ENCODE measurements at places on chromosomes 16 and 17.

DNA sequence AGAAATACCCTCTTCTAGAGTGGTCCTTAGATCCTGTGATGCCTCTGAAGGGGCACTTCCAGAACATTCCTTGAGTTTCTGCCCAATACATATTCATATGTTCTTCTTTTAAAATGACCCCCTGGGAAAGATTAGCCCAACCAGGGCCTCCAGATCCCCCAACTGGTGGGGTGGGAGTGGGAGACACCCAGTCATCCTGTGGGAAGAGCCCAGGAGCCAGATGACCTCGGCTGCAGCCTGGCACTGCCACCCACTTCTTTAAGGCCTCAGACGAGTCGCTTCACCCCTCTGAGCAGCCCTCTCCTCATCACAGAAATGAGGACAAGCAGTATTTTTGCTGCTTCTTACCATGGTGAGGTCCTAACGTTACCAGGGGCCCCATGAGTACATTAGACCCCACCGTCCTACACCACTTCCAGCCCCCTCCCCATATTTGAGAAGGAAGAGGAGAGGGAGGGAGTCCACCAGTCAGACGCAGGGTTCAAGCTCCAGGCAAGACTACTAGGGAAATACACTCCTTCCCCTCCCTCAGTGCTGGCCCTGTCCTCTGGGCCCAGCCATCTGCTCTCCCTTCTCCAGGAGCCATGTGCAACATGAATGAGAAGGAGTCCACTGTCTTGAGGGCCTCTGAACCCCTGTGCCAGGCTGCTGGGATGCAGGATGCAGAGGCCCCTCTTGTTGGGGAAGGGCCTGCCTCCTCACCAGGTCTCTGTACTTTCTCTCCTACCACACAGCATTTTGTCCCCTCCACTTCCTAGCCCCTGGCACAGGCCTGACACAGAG lies 11.8 kb downstream of the MPO start:
- DNase-seq, result no peak

- no peak for DNase-seq
These were observed 97.8 kb downstream of the TMEM100 start for GRCh38 chr17:55624772-55625433.

DNA sequence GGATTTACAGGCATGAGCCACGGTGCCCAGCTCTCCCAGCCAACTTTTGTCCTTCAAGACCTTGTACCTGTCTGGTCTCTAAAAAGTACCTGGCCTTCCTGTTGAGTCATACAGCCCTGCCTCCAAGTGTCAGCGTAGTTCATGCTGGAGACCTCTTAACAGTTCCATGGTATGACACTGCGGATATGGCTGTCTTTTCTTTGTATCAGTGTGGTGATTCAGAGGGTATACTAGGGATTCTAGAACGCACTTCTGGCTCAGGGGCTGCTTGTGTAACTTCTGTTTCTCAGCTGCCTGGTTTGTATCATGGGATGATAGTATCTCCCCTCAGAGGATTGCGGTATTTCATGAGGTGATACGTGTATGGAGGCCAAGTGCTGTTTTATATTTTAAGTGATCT lies 2.0 kb upstream of the TMEM11 start:
- DNase-seq, result no peak

DNA sequence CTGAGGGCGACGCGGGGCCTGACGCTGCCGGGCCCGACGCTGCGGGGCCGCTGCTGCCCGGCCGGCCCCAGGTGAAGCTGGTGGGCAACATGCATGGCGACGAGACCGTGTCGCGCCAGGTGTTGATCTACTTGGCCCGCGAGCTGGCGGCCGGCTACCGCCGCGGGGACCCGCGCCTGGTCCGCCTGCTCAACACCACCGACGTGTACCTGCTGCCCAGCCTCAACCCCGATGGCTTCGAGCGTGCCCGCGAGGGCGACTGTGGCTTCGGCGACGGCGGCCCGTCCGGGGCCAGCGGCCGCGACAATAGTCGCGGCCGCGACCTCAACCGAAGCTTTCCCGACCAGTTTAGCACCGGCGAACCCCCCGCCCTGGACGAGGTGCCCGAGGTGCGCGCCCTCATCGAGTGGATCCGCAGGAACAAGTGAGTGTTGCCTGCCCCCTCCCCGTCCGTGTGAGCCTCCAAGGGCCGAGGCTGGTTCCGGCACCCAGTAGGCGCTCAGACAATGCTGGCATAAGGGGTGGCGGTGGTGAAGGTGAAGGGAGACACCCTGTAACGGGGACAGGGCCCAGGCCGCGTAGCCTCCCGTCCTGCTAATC lies 676 bp downstream of the CPD start:
- DNase-seq, result peak; percentile 23

DNA sequence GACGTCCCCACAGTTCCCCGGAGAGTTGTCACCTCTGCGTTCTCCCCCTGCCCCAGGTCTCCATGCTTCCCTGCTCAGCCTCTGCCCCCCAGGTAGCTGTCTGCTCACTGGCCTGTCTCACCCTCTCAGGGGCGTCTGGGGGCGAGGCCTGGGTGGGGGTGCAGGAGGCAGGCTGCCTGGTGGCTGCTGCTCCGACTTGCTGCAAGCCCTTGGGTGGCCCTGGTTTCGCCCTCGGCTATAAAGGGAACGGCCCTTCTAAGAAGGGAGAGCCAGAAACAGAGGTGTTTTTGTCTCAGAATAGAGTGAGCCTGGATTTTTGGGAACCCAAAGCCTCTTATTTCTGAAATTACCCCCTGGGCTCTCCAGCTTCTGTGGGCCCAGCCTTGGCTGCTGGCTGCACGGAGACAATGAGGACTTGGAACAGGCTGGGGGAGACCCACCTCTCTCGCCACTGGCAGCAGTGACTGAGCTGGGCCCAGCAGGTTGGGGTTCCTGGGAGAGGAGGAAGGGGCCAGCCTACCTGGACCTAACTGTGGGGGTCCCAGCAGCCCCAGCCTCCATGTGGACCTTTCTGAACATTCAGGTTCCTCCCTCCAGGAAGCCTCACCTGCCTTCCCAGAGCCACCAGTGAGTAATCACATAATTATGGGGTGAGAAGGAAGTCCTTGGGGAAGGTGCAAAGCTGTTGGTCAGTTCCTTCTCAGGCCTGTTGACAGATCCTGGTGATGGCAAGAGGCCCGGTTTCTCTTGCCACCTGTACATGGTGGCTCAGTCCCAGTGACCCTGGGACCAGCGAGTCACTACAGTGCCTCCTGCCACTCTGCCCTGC lies 15.5 kb upstream of the SPNS2 start:
- no peak for DNase-seq

DNA sequence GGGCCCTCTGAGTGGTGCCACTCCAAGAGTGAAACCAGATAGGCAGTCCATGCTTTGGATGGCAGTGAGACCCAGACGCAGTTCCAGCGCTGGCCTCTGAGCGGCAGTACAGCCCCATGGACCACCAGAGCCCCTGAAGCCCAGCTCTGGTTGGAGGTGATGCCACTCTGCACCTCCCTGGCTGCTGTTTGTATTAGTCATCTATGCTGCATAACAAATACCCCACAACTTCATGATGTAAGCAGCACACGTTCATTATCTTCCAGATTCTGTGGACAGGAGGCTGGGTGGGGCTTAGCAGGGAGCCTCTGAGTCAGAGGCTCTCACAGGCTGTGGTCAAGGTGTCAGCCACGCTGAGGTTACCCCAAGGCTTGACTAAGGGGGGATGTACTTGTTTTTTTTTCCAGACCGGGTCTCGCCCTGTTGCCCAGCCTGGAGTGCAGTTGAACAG lies 5.1 kb upstream of the NME4 start:
- DNase-seq, result peak; percentile 80

DNA sequence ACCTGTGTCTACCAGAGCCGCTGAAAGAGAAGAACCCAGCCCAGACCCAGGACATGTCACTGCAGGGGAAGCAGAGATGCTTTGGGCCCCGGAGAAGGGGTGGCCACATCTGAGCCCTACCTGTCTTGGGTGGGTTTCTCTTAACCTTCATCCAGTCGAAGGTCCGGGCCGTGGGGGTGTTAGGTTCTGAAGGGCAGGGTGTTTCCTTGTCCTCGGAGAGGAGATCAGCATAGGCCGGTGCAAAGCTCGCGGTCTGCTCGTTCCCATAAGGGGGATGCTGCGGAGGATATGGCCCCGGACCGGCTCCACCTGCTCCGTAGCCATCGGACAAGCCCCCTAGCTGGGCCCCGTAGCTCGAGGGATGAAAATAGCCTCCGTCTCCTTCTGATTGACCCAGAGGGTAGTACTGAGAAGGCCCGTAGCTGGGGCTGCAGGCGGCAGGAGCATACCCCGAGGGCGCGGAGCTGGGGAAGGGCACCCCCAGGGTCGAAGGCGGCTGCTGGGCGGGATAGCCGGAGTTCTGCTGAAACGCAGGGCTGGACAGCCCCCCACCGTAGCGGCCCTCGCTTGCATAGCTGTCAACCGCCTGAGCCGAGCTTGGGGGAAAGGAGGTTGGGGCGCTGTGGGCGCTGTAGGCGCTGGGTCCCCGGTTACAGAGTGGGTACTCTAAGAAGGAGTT lies 464 bp downstream of the HOXB1 start:
- no peak for DNase-seq

DNA sequence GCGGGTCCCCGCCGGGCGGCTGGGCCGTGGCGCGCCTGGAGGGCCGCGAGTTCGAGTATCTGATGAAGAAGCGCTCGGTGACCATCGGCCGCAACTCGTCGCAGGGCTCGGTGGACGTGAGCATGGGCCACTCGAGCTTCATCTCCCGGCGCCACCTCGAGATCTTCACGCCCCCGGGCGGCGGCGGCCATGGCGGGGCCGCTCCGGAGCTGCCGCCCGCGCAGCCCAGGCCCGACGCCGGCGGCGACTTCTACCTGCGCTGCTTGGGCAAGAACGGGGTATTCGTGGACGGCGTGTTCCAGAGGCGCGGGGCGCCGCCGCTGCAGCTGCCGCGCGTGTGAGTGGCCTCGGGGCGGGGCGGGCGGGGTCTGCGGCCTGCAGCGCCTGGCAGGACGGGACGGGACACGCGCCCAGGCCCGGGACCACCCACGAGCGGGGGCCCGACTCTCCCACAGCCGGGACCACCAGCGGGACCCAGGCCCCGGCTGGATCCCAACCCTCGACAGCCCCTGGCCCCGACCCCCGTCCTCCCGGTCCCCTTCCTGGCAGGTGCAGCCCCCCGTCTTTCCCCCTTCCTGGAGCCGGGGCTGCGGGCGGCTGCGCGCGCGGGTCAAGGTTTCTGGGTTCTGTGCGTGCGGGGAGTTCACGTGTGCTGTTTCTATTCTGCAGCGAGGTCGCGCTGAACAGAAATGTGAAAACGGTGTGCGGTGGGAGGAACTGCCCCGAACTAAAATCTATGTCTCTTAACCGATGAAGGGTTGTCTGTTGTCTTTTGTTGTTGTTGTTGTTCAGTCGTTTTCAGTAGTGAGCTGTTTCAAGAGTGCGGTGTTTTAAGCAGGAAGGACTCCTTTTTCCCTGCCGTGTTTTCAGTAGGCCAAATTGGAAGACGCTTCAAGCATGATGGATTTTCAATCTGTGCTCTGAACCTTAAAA lies 705 bp downstream of the FOXK2 start:
- DNase-seq, result peak; percentile 28

DNA sequence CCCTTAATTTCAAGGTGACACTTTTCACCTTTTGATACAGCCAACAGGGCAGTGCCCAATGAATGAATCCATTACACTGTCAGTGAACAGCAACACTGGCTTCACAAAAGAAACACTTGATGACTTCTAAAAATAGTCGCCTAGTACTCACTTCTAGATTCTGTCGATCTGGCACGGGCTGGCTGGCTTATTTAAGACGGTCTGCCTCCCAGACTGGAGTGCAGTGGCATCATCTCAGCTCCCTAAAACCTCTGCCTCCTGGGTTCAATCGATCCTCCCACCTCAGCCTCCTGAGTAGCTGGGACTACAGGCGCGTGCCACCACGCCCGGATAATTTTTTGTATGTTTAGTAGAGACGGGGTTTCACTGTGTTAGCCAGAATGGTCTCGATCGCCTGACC lies 1.9 kb downstream of the NDUFAB1 start:
- no peak for DNase-seq

GRCh38 chr16:3776316-3776715 lies 59.0 kb upstream of the TRAP1 start:
- DNase-seq, result no peak

DNA sequence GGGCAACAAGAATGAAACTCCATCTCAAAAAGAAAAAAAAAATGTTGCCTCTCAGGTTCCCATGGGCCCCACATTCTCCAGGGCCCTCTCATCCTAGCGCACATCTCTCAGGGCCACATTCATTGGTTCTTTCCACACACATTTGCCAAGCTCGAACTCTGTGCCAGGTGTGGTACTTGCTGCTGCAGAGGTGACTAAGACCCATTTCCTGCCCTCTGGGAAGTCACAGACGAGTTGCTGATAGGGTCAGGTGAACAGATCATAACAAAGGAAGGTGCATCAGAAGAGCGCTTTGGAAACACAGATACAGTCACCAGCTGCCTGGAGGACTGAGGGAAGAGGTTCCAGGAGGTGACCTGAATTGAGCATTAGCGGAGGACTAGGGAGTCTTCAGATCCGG lies 1.0 kb downstream of the GSDMA start:
- peak; percentile 29 for DNase-seq

DNA sequence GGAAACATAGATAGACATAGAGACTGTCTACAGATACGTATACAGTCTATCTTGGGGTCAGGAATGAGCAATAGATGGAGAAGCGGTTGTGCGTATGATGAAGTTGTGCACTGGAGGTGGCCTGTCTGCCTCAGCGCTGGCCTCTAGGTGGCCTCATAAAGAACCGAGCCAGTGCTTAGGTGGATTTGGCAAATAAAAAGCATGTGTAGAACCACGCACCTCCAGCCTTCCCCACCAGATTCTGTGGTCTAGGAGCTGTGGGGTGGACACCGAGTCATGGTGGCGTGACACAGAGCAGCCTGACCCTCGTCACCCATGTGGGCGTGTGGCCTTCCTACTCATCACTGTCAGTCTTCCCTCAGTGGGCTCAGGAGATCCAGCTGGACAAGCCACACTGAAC lies 34.0 kb downstream of the PGS1 start:
- DNase-seq, result peak; percentile 48

DNA sequence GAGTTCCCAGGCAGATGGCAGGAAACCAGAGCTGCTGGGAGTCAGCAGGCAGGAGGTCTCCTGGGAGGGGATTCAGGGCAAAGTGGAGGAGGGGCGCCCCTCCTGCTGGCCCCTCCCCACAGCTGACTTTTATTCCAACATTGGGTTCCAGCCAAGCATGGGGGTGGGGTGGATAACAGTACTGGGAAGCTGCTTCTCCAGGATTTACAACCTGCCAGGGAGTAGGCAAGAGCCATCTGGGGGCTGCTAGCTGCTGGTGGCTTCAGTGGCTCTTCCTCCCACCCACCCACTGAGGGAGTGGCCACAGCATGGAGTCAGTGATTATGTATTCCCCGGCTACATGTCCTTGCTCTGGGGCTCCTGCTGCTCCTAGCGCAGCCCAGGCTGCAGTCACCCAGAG lies 36.8 kb downstream of the TMEM132E start:
- DNase-seq, result no peak
